Stimulated activated CD8-positive, alpha-beta memory T cell treated with anti-CD3 and anti-CD28 coated beads, Interleukin-12 subunit alpha, Interleukin-12 subunit beta, amount 100 ng/mL, for 4 hours (primary cell): ENCODE measurements at places on chromosomes 11 and 22.

- DNase-seq = no peak
These were observed 45.6 kb downstream of the PISD start for GRCh38 chr22:31616315-31616980.

GRCh38 chr11:126079621-126080124, 17.0 kb upstream of the CDON start:
- DNase-seq = no peak

- no peak for DNase-seq
These were observed at the start of gene SCARF2 for GRCh38 chr22:20437613-20438426. Gene SCARF2 (minus strand): TSS chr22:20437825. CDS start chr22:20437754, 71 bp downstream.

DNA sequence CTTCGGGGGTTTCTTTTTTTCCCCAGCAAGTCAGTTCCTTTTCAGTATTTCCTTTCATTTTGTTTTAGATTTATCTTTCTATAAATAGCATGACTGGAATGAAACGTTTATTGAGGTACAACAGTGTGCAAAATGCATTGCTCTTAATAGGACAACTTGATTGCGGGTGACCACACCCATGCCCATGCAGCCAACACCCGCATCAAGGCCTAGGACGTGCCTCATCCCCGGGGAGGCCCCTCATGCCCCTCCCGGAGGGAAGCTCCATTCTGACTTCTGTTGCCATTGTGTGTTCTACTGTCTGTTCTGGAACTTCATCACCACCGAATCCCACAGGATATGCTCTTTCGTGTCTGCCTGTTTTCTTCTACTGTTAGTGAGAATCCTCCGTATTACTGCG, 82.2 kb downstream of the RPS6KA4 start:
- no peak for DNase-seq

DNA sequence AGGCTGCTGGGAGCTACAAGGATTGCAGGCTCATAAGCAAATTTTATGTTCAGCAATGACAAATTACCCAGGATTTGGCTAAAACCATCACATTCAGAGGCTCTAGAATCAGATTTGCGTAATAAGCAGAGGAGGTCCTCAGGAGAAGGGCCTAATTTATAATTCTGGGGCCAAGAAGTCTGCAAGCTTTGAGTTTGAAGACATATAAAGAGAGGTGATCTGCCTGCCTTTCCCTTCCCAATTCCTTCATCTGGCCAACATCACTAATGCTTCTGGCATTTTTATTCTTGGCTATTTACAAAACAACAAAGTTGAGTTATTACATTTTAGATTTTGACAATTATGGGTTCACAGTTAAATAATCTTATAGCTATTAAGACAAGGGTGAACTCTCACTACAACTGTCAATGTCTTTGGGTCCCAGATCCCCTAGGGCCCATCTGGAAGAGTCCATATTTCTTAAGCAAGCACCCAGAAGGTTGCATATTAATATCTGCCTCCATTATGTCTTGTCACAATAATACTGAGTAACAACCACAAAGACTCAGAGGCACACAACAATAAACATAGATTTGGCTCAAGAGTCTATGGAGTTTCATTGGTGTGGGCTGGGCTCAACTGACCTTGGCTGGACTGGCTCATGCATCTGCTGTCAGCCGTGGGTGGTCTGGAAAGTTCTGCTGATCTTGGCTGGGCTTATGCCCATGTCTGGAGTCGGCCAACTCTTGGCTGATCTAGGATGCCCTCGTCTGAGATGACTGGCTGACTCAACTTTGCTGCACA, 67.2 kb upstream of the CD82 start:
- DNase-seq = no peak

- DNase-seq = no peak
These were observed 113.2 kb downstream of the FEZ1 start for GRCh38 chr11:125382822-125383221.

- DNase-seq = no peak
These were observed 15.2 kb downstream of the TRIM3 start for GRCh38 chr11:6458352-6459098.

- no peak for DNase-seq
These were observed 27.4 kb upstream of the SEPTIN5 start for GRCh38 chr22:19686946-19687345.

- no peak for DNase-seq
These were observed 108.2 kb downstream of the BCR start for GRCh38 chr22:23288301-23289129.

DNA sequence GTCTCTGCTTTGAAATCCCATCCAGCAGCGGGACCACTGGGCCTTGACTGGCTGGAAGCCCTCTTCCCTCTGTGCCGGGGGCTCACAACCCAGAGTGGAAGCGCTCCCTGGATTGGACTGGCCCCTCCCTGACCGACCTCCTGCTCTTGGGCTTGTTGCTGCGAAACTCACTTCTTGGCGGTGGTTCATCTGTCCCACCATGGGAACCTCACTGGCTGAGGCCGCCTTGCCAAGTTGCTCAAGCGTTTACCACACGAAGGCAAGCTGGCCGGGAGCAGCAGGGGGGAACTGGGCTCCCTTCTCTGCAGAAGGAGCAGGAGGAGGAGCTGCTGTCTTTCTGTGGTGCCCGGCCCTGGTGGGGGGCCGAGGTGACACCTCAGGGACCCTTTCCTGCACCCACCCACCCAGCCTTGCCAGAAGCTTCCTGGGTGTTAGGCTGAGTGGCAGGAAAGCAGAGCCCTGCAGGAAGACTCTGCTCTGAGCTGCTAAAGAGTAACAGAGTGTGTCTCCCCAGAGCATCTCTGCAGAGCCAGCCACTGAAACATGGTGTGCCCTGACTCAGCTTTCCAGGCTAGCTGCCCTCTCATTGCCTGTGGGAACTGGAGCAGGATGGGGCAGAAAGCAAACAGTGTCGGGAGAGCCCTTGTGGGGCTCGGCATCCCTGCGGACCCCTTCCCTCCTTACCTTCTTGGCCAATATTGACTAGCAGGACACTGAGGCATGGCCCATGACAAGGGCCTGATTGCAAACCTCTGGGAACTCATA, 88.5 kb upstream of the ALX4 start:
- DNase-seq = no peak
